ENCODE measurements at places on chromosomes 4 and X.

- DNase-seq = no peak
These were observed 58.5 kb downstream of the HAUS3 start for GRCh38 chr4:2183394-2183793.

DNA sequence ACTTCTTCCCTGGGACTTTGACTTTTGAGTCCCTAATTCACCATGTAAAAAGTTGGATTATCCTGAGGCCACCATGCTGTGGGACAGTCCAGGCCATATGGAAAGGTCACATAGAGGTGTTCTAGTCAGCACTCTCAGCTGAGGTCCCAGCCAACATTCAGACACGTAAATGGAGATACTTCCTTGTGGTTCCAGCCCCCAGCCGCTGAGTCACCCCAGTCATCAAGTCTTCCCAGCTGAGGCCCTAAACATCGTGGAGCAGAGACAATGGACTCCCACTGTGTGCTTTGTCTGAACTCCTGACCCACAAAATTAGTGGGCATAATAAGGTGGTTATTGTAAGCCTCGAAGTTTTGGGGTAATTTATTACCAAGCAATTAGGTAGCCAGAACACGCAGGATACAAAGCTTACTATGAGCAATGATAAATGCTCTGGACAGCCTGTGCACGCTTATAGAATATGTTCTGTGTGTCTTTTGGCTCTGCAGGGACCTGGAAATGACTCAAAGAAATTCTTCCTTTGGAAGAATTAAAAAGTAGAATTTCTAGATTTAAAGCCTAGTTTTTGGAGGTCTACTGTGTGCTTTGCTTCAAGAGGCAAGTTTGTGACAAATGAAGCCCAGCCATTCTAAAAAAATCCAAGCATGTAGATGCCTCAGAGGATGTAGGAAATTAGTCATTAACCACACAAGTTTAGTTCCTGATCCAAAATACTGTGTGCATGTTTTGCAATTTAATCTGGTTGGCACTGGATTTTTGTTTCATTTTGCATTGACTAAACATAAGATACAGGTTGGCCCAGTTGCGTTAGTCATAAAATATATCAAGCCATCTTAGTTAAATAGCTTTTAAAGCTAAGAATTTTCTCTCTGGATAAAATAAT is 33.2 kb upstream of the SLC9A7 start:
- DNase-seq = no peak

- DNase-seq = no peak
These were observed 67.2 kb downstream of the TBC1D9 start for GRCh38 chr4:140688711-140689598.

DNA sequence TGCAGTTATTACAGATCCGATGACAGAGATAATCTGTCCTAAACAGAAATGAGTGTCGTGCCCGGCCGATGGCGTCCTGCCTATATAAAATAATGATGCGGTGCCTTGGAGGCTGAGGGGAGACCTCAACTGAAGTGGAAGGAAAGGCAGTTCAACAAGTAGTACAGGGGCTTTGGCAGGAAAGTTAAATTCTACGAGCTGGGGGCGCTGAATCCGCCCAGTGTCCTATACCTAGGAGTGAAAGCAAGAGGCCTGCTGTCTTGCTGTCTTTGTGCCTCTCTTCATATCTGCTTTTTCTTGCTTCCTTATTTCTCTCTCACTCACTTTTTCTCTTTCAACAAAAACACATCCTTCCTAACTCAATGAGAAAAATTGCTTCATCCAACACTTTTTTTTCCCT is 82.2 kb upstream of the PRPS2 start:
- DNase-seq = no peak

- no peak for DNase-seq
These were observed 92.9 kb upstream of the TNIP3 start for GRCh38 chr4:121256887-121257466.

DNA sequence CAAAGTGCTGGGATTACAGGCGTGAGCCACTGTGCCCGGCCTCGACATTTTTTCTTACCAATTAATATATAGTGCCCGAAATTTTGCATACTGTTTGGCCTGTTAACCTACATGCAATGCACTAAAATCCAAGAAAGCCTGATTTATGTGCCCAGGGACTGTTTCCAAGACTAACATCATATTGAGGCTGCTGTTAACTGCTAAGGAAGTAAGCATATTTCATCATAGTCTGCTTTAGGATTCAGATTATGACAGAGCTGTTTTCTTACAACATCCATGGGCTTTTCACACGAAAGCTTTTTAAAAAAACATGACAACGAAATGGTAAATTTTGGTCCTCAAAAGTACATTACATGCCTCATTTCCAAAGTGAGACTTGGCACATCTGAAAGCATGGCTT is 84.4 kb downstream of the STOX2 start:
- DNase-seq = no peak

DNA sequence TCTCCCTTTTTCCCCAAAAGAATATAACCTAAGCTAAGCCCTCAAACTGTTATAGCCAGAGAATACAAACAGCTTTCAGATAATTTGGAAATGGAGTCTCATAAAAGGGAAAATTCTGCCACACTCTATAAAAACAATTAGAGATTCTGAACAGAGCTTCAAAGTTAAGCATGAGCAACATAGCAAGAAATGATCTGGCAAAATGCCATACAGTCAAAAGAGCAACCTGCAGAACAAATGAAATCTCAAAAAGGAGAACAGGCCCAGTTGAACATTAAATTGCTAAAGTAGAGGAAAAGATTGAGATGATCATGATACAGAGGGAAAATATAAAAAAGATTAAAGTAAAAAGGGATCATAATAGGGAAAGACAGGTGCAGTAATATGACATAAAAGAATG is 250.5 kb downstream of the TLL1 start:
- DNase-seq = no peak

GRCh38 chr4:52846502-52846901 is 15.6 kb upstream of the RASL11B start:
- DNase-seq = no peak

- DNase-seq = no peak
These were observed 102.5 kb downstream of the SH3RF1 start for GRCh38 chr4:169167957-169168858.

DNA sequence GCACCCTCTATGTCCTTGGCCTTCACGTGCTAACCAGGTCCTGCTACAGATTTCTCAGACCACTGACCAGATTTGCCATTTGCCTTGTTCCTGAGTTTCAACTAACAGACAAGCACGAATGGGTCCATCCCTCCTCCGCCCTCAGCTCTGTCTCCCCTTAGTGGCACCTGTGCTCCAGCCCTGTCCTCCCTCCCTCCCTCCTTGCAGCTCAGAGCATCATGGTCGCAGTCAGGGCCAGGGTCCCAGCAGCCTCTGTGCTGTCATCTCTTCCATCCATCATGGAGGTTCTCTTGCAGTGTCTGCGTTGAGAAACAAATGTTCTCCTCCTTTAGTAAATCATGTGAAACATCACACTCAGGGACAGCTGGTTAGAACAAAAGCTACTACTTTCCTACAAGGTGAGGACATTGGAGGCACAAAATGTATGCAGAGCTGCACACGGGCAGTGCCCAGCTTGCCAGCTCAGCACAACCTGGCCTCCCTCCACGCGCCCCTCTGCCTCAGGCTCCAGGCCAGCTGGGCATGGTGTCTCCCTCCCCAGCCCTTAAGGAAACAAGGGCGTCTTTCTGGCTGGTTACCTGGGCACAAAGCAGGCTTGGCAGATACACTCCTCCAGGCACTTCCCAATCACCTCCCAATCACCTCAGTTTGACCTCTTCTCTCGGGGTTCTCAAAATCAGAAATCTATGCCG is 79.5 kb upstream of the ATP6AP2 start:
- no peak for DNase-seq

DNA sequence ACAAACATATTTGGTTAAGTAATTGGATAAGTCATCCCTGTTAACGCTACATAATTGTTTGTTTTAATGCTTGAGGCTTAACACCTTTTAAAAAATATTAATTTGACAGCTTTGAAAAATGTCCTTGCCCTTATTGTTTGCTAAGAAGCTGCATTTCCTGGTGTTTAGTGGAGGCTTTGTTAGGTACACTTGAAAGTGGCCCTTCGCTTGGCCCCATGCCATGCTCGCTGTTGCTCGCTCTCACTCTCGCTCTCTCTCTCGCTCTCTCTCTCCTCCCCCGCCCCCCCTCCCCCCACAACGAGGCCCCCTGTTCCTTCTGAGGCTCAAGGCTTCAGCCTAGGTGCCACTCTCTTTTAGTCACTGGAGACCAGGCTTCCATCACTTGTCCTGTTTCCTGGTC is 139.6 kb downstream of the DCLK2 start:
- peak; percentile 25 for DNase-seq

GRCh38 chr4:4761128-4761982 is 98.1 kb upstream of the MSX1 start:
- DNase-seq = no peak

- no peak for DNase-seq
These were observed 330.3 kb downstream of the CBLL2 start for GRCh38 chrX:22603060-22603459.

DNA sequence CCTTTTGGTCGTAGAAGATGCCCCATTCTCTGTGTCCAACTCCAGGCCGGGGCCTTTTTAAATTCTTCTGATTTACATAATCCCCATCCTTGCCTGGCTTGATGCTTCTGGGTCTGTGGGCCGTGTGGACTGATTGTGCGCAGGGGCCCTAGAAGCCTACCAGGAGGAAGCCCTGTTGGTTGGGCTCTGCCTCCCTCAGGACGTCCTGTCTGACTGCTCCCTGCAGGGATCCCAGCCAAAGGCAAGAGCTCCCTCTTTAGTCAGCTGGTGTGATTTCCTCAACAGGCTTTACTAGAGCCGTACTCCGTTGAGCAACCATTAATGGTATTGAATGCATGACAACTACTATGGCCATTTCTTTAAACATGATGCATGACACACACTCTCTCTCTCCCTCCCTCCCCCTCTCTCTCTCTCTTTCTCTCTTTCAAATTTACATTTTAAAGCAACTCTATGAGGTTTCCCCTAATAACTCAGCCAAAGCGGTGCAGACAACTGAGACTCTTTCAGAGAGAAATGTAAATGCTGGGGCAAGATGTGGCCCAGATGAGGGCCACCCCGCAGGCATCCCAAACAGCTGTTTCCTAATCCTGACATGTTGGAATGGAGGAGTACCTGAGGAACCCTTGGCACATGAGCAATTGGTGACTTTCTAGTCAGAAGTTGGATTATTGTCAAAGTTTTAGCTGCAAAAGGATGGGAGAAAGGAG is 117.3 kb downstream of the DRD5 start:
- DNase-seq = no peak

GRCh38 chr4:184750926-184751584 is 17.2 kb upstream of the CENPU start:
- DNase-seq = no peak

DNA sequence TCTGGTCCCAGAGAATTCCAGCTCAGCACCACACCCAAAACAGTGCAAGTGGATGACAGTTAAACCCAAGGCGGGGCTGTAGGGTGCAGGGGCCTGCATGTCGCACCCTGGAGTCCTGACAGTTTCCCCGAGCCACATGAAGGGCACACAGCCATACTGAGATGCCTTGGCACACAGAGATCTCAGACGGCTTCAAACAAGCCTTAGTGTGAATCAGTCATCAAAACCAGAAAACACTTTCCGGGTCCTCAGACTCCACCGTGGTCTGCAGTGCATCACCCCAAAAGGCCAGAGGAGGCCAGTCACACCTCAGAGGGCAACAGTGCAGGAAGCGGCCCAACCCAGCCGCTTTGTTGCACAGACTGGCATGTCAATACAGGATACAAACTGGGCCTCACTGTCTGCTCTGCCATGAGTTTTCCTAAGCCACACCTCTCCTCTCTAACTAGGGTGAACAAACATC is 64.6 kb upstream of the ENPP6 start:
- peak; percentile 27 for DNase-seq

GRCh38 chr4:35548921-35549320 is 695.4 kb downstream of the ARAP2 start:
- no peak for DNase-seq

- no peak for DNase-seq
These were observed 73.9 kb downstream of the QRFPR start for GRCh38 chr4:121306931-121307330.

- no peak for DNase-seq
These were observed 77.6 kb upstream of the FRMPD4 start for GRCh38 chrX:12060489-12061260.

DNA sequence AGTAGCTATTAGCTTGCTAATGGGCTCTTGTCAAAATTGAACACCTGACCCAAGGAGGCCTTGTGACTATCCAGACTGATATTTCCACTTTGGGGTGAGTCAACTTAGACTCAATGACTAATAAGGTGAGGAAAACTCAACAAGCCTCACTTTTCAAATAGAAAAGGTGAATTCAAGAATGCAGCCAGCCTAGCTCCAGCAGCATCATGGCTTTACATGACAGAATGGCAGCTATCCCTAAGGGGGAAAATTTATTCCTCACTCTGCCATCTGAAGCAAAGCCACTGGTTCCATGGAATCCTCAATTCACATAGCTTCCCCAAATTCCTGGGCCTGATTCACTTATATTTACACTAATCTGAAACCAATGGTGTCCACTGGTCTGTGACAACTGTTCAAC is 29.1 kb upstream of the RAB9B start:
- no peak for DNase-seq

DNA sequence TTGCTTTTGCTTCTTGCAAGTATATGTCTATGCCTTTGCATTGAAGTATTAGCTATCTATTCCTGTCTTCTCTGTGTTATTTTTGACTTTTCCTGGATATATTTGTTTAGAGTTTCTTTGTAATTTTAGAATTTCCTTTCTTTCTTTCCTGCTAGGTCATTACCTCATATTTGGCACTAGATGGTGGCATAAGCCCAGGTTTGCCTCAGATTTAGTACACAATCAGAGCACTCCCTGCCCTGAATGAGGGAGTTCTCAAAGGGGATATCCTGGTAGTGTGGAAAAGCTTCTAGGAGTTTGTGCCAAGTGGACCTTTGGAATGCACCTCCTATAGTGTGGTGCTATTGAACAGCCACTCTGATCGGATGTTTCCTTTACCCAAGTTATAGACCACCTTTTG is 181.6 kb downstream of the UGT8 start:
- peak; percentile 3 for DNase-seq

GRCh38 chr4:81120055-81120454 is 89.5 kb downstream of the BMP3 start:
- no peak for DNase-seq

DNA sequence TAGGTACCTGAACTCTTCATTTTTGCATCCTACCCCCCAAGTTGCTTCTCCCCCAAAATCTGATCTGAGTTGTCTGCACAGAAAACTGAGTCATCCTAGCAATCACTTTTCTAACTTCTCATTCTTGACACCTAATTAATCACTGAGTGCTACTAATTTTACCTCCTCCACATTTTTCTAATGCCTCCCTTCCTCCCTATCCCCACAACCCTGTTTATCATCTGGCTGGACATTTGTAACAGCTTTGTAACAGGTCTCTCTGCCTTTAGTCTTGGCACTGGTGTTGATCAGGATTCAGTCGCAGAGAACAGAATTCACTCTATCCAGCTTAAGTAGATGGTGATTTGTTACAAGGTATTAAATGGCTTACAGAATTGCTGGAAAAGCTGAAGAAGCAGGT is 303.9 kb upstream of the GATB start:
- no peak for DNase-seq

DNA sequence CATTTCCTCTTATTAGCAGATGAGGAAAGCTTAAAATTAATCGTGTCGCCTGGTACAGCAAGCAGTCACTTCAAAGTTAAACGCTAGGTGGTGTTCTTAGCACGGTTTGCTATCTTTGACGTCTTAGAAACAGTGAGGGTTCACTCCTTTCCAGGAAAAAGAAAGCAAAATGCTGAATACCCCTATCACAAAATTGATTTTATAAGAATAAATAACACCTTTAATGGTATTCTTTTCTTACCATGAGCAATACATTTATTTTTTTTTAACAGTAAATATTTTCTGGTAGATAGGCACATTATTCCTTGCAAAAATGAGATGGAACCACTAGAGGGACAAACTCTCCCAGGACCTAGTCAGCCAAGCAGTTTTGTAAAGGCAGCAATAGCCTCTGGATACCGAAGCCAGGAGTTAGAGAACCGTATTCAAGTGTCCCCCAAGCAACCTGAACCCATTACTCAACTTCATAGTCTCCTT is 153.9 kb downstream of the KDR start:
- DNase-seq = peak; percentile 23

All from NCI-H510A (cell line).